ENCODE measurements at places on chromosomes 6 and 20.

DNA sequence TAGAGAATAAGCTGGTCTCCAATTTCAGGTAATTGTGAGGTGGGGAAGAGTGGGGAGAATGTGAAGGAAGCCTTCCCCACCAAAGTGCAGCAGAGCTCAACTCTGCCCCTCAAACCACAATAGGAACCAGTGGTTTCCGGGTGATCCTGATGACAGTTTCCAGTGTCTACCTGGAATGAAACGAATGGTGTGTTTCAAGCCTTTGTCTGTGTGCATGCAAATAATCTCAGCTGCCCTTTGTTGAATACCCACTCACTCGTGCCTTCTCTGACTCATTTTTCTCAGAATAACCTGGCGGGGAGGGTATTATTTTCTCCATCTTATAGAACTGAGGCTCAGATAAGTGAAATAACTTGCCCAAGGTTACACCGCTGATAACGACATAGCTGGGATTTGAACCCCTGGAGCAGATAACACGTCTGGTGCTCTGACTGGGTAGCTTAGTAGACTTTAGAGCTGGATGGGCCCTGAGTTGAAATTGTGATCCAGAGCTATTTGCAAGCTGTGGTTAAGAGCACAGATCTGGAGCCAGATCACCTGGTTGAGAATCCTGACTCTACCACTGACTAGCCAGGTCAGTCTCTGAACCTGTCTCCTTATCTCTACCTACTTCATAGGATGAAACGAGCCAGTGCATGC is 85.1 kb downstream of the EYA2 start:
- no peak for DNase-seq

DNA sequence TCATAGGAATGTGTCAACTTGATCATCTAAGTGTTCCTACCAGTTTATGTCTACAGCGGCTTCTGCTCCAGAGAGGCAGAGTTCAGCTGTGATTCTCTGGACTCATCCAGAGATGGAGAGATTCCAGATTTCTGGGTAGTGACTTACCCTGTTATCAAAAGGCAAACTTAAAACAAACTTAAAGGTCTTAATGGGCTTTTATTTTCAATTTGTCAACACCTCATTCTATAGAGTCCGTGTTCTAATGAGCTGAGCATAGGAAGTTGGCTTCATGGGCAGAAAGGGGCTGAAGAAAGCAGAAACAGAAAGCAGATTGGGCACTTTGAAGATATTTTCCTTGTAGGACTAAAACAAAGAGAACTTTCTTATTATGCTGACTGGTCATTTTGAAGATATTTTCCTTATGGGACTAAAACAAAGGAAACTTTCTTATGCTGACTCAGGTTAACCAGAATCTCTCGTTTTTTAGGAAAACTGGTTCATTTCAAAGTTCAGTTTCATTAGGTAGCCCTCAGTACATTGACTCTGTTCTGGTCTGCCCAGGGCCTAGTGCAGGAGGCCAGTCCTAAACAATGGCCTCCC is 185.1 kb downstream of the CDH26 start:
- no peak for DNase-seq

DNA sequence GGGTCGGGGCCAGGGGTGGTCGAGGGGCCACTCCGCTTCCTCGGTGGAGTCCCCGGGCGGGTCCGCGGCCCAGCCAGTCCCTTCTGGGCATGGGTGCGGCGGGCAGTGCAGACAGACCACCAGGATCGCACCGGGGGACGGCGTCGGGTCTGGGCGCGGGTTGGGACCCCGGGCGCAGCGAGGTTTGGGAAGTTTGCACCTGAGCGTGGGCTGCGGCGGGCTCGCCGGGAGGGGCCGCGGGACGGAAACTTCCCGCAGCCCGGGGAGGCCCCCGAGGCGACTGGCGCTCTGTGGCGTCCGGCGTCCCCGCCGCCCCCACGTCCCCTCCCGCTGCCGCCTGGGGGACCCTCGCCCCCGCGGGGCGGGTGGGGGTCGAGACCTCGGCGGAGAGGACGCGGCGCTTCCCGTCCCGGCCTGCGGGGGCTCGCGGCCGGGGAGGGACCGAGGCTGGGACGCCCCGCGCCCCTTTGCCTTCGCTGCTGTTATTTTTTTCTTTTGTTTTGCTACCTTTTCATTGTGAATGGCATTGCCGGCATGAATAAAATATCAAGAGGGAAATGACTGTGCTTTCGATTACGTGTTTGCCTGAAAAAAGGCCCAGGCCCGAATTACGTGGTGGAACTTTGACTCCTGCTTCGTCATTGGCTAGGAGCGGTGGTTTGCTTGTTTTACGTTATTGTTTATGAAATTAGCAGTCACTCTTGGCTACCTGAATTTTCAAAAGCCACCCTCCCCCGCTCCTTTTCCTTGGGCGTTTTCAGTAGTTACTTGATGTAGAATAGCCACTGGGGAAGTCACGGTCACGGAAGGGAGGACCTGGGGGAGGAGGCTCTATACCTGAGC is 703 bp downstream of the SNX9 start:
- peak; percentile 72 for DNase-seq

DNA sequence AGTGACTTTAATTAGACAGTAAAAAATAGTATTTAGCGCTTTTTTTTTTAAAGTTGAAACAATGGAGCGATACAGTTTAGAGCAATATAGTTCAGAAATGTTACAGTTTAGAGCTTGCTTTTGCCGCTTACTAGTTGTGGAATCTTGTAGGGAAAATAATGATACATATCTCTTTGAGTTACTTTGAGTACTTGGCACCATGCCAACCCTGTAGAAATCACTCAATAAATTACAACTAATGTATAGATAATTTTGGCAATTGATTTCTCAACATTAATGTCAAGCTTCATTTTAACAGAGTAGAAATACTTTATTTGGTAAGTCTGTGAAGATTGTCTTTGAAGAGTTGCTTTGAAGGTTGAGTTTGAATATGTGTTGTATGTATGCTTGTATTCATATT is 27.4 kb downstream of the CDC40 start:
- no peak for DNase-seq

DNA sequence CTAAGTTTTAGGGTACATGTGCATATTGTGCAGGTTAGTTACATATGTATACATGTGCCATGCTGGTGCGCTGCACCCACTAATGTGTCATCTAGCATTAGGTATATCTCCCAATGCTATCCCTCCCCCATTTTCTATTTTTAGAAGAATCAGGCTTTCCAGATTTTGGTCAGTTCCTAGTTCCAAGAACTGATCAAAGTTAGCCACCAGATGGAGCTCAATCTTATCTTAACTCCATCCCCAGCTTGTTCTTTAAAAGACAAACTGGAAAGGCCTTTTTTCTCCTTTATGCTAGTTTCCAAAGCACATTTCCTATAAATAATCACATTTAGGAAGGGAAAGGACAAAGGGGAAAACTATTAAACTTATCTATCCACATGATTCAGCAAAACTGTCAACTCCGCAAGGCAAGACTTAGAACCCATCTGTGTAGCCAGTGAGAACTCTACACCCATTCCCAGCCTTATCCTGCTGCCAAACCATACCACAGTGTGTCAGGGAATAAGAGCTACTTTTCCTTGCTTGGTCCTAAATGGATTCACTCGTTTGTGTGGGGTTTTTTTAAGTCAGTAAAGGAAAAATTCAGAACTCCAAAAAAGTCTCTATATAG is 22.8 kb upstream of the KHDC1 start:
- DNase-seq = no peak

DNA sequence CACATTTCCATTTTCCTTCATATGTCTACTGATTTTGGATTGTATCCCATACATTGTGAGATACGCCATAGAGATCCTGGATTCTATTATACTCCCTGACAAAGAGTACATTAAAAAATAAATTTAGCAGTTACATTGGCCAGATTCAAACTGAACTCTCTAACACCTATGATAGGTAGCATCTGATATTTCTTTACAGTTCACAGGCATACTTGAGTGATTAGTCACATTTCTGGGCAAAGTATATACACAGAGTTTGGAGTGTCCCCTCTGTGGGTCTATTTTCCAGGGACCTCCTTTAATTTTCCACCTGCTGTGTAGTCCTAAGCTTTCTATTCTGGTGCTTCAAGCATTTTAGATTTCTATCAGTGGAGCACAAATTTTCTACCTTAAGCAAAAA is 96.4 kb downstream of the TBC1D32 start:
- no peak for DNase-seq

DNA sequence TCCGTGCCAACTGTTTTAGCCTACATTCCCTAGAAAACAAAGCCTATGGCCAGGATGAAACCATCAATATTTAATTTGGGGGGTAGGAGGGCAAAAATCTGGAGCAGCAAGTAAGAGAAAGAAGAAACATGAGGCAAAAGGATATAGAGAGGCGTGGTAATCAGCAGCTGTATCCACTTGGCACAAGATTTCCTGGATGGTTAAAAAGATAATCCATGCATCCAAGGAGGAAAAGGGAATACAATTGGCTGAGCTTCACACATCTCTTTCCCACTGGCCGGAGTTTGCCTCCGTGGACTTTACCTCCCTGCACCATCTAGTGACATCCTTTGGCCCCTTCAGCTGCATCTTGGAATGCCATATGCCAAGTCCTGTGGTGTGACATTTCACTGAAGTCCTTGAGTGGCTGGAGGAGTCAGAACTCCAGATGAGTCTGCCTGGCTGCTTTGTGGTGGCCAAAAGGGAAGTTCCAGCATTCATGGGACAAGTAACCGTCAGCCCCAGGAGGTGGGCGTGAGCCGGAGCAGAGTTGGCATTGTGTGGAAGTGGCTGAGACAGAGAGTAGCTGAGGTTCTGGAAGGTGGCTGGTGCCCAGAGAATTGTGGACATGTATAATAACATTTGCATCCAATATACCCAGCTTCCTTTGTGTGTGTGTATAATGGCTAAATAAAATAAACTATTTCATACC is 13.7 kb upstream of the TMX4 start:
- DNase-seq = no peak

- no peak for DNase-seq
Observed at GRCh38 chr6:110676396-110676795, 138.9 kb downstream of the CDK19 start.

DNA sequence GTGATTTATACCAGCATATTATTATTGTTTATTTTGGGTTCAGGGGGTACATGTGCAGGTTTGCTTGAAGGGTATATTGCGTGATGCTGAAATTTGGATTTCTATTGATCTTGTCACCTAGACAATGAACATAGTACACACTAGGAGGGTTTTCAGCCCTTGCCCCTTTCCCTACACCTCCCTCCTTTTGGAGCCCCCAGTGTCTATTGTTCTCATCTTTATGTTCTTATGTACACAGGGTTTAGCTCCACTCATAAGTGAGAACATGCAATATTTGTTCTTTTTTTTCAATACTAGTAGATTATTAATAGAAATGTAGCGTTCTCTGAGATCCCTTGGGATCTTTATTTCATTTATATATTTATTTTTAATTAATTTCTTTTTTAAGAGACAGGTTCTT is 79.2 kb upstream of the MRAP2 start:
- no peak for DNase-seq

DNA sequence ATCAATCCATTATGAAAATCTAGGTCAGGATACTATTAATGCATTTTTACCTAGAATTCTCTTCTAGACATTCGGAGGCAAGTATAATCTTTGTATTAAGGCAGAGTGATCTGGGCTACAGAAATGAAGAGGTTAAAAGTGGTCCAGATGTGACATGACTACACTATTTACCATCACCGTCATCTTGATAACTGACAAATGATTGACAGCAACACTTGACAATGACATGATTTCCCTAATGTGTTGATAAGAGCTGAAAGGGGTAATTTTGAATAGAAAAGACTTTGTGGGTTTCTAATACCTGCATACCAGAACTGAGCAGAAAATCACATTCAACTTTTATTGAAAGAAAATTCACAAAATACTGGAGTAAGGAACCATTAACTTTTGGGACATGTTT is 718.9 kb upstream of the MAP3K7 start:
- no peak for DNase-seq

DNA sequence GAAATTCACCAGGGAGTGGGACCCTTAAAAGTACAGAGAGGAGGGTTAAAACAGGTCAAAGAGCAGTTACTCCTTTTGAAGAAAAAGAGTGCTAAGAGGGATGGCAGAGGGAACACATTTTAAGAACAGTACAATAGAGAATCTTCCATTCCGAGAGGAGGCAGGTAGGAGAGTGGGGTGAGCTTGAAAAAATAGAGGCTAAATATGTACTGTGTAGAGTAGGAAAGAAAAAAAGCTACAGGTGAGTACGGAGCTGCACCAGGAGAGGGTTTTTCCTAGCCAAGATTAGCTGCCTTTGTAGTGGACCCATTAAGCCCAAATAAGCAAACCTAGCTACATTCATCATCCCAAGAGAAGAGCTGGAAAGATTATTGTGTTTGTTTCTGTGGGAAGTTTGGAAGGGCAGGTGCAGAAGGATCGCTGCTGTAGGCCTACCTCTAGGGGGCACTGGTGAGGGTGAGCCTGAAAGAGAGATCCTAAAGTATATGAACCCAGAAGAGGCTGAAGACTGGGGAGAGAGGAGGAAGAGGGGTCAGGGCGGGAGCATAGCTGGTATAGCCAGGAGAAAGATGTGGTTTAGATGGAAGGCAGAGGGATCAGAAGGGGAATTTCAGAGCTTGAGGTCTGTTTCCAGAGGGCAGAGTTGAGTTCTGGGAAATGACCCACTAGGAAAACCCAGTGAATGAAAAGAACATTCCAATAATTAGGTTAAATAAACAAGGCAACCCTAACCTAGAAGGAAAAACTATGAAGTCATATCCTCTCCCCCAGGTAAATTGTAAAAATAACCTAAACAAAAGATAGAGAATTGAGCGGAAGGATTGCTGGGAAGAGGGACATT is 50.2 kb upstream of the HINT3 start:
- DNase-seq = peak; percentile 41

DNA sequence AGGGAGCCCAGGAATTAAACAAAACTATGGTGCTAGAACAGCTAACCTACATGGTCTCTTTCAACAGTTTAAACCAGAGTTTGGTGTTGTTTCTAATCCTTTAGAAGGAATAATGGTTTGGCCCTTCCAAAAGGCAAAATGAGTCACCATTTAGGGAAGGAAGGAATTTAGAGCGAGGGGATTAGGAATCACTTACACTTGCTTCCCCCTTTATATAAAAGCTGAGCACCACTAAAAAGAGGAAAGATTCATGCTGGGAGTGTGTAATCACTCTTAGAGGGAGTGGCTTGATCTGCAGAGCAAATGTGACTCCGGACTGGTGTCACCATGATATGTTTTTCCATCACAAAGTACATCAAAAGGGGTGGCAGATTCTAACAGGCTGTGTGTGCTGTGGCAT is 63.6 kb downstream of the F13A1 start:
- DNase-seq = no peak

- peak; percentile 49 for DNase-seq
Observed at GRCh38 chr20:17431621-17432364, 99.4 kb downstream of the BFSP1 start.

- no peak for DNase-seq
Observed at GRCh38 chr6:104162036-104162669, 697.6 kb downstream of the HACE1 start.

- DNase-seq = no peak
Observed at GRCh38 chr20:50373674-50374286, 136.4 kb upstream of the PTPN1 start.

- no peak for DNase-seq
Observed at GRCh38 chr6:134480593-134480992, 162.7 kb upstream of the SGK1 start.

DNA sequence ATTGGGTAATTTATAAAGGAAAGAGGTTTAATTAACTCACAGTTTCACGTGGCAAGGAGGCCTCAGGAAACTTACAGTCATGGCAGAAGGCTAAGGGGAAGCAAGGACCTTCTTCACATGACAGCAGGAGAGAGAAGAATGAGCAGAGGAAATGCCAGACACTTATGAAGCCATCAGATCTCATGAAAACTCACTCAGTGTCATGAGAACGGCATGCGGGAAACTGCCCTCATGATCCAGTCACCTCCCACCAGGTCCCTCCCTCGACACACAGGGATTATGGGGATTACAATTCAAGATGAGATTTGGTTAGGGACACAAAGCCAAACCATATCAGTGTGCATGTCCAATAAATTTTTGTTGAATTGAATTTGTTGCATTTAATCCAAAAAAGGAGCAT is 52.0 kb downstream of the ECT2L start:
- DNase-seq = no peak

All from activated CD8-positive, alpha-beta memory T cell treated with anti-CD3 and anti-CD28 coated beads, Interleukin-2, amount 50 U/mL, for 4 hours (primary cell).